ENCODE measurements at places on chromosomes 12 and 14. TPM values are rescaled to one million over a fixed set of nuclear protein-coding genes. Genes with fewer than 3 reads are reported as not detected.

The PRKD1 gene
- total RNA-seq, result 32.4 TPM

The FBXO34 gene
- total RNA-seq, result 39.6 TPM

The TXNDC16 gene
- total RNA-seq, result 30.7 TPM

The TWF1 gene
- total RNA-seq, result 46.7 TPM

The TMEM119 gene
- total RNA-seq, result 29.7 TPM

The OTX2 gene
- 0.23 TPM for total RNA-seq

The SLC6A13 gene
- 25.9 TPM for total RNA-seq

The MYF6 gene
- 23.4 TPM for total RNA-seq

The DUSP16 gene
- 23.9 TPM for total RNA-seq

The GDF11 gene
- 11.4 TPM for total RNA-seq

The KLRK1 gene
- 0.41 TPM for total RNA-seq

The KRT78 gene
- total RNA-seq, result not detected

The STXBP6 gene
- 6.8 TPM for total RNA-seq

The VWF gene
- 34.8 TPM for total RNA-seq

The BBS10 gene
- 18.7 TPM for total RNA-seq

The B4GALNT3 gene
- 15.5 TPM for total RNA-seq

The FAR2 gene
- 24.6 TPM for total RNA-seq

The VRTN gene
- total RNA-seq, result not detected

The AQP2 gene
- total RNA-seq, result 339 TPM

The CCT2 gene
- 146 TPM for total RNA-seq

The SLC6A15 gene
- 0.58 TPM for total RNA-seq

Data from metanephros (tissue), 2 donors.